ENCODE measurements at places on chromosomes 1 and 21.

DNA sequence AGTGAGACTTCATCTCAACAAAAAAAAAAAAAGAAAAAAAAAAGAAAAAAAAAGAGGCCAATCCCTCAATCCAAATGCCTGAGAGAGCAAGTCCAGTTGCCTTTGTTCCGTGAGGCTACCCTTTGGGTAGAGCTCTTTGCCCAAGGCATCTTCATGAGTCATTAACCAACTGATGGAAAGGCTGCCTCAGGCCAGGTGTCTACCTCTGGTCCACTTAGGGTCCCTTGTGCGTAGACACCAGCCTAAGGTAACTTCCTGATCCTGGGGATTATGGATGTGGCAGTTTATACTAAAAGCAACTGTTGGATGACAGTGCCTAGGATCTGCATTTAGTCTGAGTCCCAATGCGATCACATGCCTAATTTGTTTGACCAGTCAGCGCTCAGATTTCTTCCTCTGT, 20.7 kb upstream of the ZNF326 start:
- DNase-seq: no peak

- no peak for DNase-seq
Observed at GRCh38 chr1:38194472-38194871, 147.9 kb upstream of the POU3F1 start.

GRCh38 chr1:29360768-29361167, 124.4 kb downstream of the PTPRU start:
- DNase-seq: no peak

- DNase-seq: no peak
Observed at GRCh38 chr1:114522264-114522575, 11.2 kb upstream of the TRIM33 start.

GRCh38 chr1:98929437-98929836, 75.2 kb downstream of the PLPPR5 start:
- DNase-seq: no peak

GRCh38 chr1:64934878-64935275, 31.5 kb downstream of the JAK1 start:
- DNase-seq: no peak

- DNase-seq: no peak
Observed at GRCh38 chr1:21115098-21115760, 61.5 kb downstream of the EIF4G3 start.

GRCh38 chr21:18759751-18760161, 356.2 kb upstream of the TMPRSS15 start:
- DNase-seq: no peak

DNA sequence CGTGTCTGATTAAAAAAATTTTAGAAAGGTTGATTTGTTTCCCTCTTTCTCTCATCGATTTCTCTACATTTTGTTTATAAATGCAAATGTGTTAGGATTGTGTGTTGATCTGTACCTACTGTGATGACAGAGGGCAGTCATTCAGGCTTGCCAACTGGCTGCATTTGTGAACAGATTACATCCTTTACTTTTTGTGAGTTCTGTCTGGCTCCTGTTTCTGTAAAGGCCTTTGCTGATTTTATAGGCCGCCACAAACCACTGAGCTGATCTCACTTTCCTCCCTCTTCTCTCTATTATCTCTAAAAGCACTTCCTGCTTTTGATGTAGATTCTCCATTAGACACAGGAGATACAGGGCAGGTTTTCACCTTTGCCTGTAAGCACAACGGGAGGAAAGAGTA, 106.8 kb downstream of the ESRRG start:
- no peak for DNase-seq

DNA sequence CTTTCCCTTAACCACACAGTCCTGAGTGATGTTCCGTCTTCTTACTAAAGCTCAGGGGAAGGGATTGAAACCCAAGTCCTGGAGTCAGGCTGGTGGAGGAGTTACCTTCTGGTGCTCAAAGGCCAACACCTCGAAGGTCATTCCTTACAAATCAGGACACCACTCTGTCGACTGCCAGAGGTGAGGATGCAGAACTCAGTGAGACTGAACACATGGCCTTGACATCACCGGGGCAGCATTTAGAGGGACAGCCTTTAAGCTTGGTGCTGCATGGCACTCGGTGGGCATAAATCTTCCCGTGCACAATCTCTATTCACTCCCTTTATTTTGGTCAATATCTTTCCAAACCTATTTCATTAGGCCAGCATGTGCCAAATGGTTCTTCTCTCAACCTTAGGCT, 130.9 kb downstream of the ASTN1 start:
- no peak for DNase-seq

DNA sequence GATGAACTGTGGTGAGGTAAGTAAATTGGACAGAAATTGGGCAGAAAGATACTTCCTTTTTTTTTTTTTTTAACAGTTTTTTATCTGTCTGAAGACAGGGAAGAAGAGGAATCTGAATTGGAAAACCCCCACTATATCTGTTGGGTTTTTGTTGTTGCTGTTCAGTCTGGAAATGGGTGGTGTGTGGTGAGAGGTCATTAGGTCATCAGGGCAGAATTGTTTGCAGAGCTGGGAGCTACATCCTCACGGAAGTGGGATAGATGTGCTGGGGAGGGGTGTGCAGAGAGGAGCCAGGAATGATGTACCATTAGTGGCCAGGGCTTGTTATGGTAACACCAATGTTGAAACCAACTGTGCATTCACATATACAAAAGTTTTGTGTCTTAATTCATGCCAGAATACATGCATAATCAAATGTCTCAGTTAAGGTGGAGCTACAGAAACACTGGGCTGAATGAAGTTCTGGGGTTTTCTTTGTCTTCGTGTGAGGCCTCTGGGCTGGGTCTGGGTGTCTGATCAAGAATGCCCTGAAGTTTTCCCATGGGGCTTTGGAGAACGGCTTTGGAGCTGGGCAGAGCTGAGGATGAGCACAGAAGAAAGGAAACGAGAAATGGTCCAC, 12.4 kb downstream of the USP25 start:
- no peak for DNase-seq

DNA sequence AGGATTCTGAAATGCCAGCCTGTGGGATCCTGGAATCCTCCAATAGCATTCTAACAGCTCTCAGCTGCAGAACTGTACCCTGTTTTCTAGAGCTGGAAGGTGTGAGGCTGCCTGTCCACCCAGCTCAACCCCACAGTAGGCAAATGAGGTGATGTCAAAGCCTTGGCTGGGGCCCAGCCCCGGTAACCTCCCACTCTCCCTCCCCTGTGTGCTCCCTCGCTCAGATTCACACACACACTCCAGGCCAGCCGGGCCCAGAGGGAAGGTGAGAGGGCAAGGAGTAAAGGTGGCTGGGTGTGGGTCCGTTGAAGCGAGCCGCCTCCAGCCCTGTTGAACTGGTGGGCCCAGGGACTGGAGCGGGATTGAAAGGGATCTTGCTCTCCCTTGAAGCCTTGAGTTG, at the start of gene BSND:
TSS of gene BSND (plus strand) at position 257 of the 400 bp plus-strand sequence. CDS start 254 bp downstream, outside the sequence.
- no peak for DNase-seq

DNA sequence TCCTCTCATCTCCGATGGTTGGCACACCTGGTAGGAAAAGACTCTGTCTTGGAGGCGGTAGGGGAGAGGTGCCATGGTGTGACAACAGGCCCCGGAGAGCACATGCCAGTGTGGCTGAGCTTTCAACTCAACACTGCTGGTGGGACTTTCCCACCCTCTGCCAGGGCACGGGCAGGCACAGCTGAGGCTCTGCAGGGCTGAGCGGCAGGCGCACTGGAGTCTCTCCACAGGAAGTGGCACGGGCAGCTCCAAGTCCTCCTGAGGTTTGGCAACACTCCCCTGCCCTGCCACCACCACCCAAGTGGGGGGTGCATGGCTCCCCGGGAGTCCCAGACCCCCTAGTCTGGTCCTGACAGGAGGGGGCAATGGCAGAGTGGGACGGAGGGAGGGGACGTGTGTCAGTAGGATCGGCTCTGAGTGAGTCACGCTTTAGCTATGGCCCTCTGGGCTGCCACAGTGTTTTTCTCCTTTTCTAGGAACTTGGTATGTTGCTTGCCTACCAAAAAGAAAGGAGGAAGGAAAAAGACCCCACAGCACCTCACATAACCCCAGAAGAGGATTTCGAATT, 27.3 kb upstream of the EVA1B start:
- peak; percentile 57 for DNase-seq

DNA sequence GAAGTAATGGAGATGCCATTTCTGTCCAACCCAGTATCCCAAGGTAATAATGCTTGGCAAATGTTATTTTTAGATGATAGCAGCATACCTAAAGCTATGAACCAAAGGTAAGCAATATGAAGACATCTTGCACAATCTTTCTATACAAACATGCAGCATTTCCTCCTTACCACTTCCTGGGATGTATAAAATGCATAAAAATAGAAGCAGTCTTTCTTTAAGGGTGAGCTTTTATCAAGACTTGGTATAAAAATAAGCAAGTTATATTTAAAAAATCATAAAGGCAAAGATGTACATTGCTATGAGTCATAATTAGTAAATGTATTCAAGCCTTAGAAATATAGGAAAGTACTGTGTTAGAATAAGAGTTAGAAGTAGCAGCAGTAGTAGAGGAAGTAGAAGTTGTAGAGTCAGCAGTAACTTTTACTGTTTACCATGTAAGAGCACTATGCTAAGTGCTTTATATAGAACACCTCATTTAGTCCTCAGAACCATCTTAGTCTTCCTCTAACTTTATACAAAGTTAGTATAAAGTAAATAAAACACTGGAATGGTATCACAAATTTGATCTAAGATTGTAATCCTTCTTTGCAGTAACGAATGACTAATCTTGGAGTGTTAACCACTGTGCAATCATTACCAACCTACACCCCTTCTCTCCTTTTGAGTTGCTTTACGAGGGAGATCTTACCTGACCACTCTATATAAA, 371.3 kb downstream of the VAV3 start:
- no peak for DNase-seq
